ENCODE measurements at places on chromosomes 12 and 14. TPM values are rescaled to one million over a fixed set of nuclear protein-coding genes. Genes with fewer than 3 reads are reported as not detected.
A peak's percentile ranks its signal among the peaks of the same experiment; 100 is the strongest.

GRCh38 chr14:93269341-93270068 is 62.4 kb downstream of the UBR7 start:
- DNase-seq, result no peak
- no peak overlapping the region for H3K4me3 ChIP-seq
- no peaks in the 10 kb centered on the region for H3K4me1 ChIP-seq
- no peaks in the 10 kb centered on the region for H3K36me3 ChIP-seq
- no peak overlapping the region for H3K27ac ChIP-seq

DNA sequence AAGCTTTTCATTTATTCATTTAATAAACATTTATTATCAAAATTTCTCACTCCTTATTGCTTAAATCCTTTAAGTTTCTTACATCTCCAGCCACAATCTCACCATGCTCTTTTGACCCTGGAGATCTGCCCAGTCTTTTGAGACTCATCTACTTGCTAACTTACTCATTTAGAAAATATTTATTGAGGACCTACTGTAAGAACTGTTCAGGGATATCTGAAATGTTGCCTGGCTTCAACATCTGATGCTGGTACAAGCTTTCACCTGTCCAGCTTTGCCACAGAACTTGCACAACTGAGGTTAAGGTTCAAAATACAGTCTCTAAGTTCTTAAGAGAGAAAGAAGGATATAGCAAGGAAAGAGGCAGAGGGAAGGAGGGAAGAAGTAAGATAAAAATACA is 17.5 kb upstream of the GXYLT1 start:
- H3K4me3 ChIP-seq, result no peak overlapping the region
- no peak overlapping the region for H3K27ac ChIP-seq
- H3K4me1 ChIP-seq, result peaks cover 6% of the 10 kb centered on the region
- DNase-seq, result no peak
- H3K27me3 ChIP-seq, result no peaks in the 10 kb centered on the region
- peaks cover 8% of the 10 kb centered on the region for H3K36me3 ChIP-seq

GRCh38 chr14:68238976-68239375 is 419.4 kb downstream of the RAD51B start:
- no peak overlapping the region for H3K4me3 ChIP-seq
- no peaks in the 10 kb centered on the region for H3K36me3 ChIP-seq
- no peak for DNase-seq
- no peak overlapping the region for H3K27ac ChIP-seq
- H3K4me1 ChIP-seq, result peaks cover 27% of the 10 kb centered on the region

The SLC38A4 gene
- total RNA-seq, result 1.2 TPM

- H3K4me3 ChIP-seq, result no peak overlapping the region
- DNase-seq, result no peak
- no peaks in the 10 kb centered on the region for H3K4me1 ChIP-seq
- no peaks in the 10 kb centered on the region for H3K27me3 ChIP-seq
Measured at GRCh38 chr12:15852383-15852782, 29.8 kb upstream of the STRAP start.

DNA sequence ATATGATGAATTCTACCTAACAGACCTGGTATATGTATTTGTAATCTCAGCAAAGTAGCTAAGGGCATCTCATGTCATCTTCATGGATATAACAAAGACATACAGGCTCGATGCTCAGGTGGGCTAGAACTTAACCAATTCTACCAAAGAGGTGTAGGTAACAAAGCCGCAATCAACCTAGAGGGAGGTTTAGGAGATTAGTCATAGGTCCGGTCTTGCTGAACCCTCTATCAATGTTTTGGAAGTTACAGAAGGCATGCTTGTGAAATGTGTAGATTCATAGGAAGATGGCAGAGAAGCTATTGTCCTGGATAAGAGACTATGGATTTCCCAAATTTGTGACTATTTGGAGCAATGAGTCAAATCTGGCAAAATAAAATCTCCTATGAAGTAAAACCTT is 42.6 kb upstream of the SYCP3 start:
- H3K27me3 ChIP-seq, result no peaks in the 10 kb centered on the region
- H3K4me1 ChIP-seq, result no peaks in the 10 kb centered on the region
- H3K4me3 ChIP-seq, result no peak overlapping the region
- no peak overlapping the region for H3K27ac ChIP-seq
- peaks cover 6% of the 10 kb centered on the region for H3K36me3 ChIP-seq

- DNase-seq, result no peak
- H3K27me3 ChIP-seq, result no peaks in the 10 kb centered on the region
- H3K4me1 ChIP-seq, result no peaks in the 10 kb centered on the region
- H3K27ac ChIP-seq, result no peak overlapping the region
- H3K36me3 ChIP-seq, result no peaks in the 10 kb centered on the region
Measured at GRCh38 chr12:50772877-50773276, 9.0 kb downstream of the ATF1 start.

DNA sequence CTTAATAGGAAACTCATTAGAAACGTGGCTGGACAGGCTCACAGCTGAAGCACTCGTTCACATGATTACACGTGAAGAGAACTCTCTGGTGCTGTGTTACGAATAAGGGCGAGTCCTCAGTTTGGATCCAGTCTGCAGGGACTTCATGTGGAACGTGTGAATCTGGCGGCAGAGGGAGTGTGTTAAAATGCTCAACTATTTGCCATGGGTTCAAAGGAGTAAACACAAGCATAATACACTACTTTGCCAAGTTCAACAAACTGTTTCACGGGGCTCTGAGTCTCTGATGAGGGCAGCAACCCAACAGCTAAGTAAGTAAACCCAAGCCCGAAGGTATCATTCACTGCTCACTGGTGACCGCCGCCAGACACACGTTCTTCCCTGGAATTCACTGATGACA is 42.4 kb downstream of the NUAK1 start:
- H3K27me3 ChIP-seq, result no peaks in the 10 kb centered on the region
- no peaks in the 10 kb centered on the region for H3K36me3 ChIP-seq
- peaks cover 4% of the 10 kb centered on the region for H3K4me1 ChIP-seq
- peak; percentile 28 for DNase-seq

The NKX2-8 gene
- total RNA-seq, result 2.2 TPM

DNA sequence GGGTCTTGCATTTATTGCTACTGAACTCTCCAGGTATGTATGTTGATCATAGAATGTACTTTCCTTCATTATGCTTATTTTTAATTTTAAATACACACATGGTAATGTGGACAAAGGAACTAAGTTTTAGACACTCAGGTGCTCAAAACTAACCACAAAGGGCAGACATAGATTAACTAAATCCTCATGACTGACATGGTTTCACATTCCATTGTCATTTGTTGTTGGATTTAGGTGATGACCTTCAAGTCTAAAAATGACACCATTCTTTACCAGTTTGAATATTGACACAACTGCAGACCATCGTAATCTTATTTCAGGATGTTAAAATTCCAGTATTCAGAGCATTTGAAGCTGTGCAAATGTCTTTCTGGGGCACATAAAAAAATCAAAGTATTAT is 128.4 kb downstream of the BBS10 start:
- H3K4me1 ChIP-seq, result no peaks in the 10 kb centered on the region
- no peak for DNase-seq
- no peaks in the 10 kb centered on the region for H3K27me3 ChIP-seq
- H3K36me3 ChIP-seq, result no peaks in the 10 kb centered on the region

GRCh38 chr12:4221258-4221620 is 52.3 kb upstream of the CCND2 start:
- no peak for DNase-seq
- H3K27ac ChIP-seq, result no peak overlapping the region
- H3K4me3 ChIP-seq, result no peak overlapping the region
- H3K36me3 ChIP-seq, result no peaks in the 10 kb centered on the region
- H3K4me1 ChIP-seq, result no peaks in the 10 kb centered on the region

DNA sequence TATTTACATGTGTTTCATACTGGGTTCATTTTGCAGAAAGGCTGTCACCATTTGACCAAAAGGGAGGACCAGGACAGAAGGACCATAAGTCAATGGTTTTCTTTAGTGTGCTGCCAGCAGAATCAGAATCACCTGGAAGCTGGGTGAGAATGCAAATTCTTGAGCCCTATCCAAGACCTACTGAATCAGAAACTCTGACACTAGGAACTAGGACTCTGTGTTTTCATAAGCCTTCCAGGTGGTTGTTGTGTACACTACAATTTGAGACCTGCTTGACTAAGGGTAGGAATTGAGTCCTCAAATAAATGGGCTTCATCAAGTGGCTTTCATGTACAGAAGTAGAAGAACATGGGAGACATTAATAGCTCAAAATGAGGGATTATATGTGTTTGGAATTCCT is 32.2 kb downstream of the PDE6H start:
- H3K4me1 ChIP-seq, result peaks cover 22% of the 10 kb centered on the region
- no peaks in the 10 kb centered on the region for H3K27me3 ChIP-seq
- H3K27ac ChIP-seq, result peak overlapping the region; percentile 45
- H3K4me3 ChIP-seq, result no peak overlapping the region
- DNase-seq, result peak; percentile 35

The KLHDC1 gene
- 14.8 TPM for total RNA-seq

DNA sequence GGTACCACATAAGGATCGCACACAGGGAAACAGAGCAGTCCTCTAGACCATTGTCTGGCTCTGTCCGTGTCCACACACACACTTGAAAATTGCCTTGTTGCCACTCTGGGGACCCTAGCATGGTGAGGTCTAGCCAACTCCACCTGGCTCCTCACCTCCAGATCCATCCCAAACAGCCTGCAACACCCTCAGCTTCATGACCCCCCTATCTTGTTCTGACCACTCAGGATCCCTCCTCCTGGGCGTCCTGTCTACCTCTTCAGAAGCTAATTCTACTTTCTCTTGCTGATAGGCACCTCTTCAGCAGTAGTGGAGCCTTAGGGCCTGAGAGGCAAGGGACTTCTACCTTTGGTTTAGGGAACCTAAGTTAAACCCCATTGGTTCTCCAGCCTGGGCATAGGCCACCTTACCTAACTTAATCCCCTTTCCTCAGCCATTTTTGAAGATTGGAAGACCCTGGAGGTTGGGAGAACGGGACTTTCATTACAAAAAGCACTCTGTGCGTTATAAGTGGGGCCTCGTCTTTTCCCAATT is 697 bp upstream of the HOXC5 start:
- H3K27me3 ChIP-seq, result peaks cover 69% of the 10 kb centered on the region
- no peaks in the 10 kb centered on the region for H3K36me3 ChIP-seq
- H3K27ac ChIP-seq, result no peak overlapping the region
- no peak for DNase-seq
- H3K4me3 ChIP-seq, result no peak overlapping the region
- peaks cover 39% of the 10 kb centered on the region for H3K4me1 ChIP-seq

- DNase-seq, result no peak
- H3K27me3 ChIP-seq, result no peaks in the 10 kb centered on the region
- H3K4me1 ChIP-seq, result no peaks in the 10 kb centered on the region
- no peak overlapping the region for H3K4me3 ChIP-seq
- H3K27ac ChIP-seq, result no peak overlapping the region
Measured at GRCh38 chr14:55212634-55213033, 21.2 kb upstream of the DLGAP5 start.

DNA sequence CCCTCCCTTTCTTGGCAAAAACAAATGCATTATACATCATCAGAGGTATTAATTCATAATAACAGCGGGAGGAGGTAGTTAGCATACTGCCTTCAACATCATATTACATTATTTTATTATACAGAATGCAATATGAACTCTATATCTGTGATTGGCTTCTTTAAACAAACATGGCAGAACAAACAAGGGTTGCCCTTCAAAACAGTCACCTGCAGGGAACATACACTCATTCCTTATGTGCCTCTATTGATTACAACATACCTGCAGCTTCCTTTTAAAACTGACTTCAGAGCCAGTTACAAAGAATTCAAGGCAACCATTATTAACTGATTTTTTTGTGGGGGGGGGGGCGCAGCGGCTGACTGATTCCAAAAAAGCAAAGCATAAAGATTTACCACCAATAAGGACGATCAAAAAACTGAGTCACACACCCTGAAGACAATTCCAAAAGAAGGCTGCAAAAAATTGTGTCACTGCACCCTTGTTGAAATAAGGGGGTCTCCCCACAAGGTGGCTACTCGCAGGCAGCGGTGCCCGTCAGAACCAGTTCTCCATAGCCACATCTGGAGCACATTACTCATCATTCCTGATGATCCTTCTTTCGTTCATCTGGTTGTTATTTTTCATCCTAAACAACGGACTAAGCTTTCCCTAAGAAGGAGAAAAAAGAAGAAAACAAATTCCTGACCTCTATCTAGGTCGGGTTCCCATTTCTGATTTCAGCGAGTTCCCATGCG is 51.8 kb downstream of the SMUG1 start:
- no peak for DNase-seq
- H3K4me1 ChIP-seq, result peaks cover 13% of the 10 kb centered on the region
- H3K4me3 ChIP-seq, result no peak overlapping the region
- no peaks in the 10 kb centered on the region for H3K36me3 ChIP-seq
- H3K27ac ChIP-seq, result no peak overlapping the region
- peaks cover 4% of the 10 kb centered on the region for H3K27me3 ChIP-seq

DNA sequence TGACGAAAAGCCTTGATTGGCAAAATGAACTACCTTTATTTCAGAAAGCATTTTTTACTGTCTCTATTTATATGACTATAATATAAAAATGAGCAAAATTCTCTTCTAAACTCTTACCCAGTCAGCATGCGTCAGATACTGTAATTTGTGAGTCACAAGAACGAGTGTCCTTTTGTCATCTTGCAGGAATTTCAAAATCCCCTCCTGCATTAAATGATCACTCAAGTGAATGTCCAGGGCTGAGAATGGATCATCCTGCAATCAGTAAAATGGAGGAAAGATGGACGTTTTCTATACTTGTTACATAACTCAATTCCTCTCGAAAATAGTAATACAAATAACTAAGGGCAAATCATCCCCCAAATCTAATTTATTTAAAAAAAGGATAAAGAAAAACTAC is 77.7 kb upstream of the KCNJ8 start:
- no peaks in the 10 kb centered on the region for H3K27me3 ChIP-seq
- no peaks in the 10 kb centered on the region for H3K36me3 ChIP-seq
- no peaks in the 10 kb centered on the region for H3K4me1 ChIP-seq
- no peak overlapping the region for H3K27ac ChIP-seq
- DNase-seq, result no peak

DNA sequence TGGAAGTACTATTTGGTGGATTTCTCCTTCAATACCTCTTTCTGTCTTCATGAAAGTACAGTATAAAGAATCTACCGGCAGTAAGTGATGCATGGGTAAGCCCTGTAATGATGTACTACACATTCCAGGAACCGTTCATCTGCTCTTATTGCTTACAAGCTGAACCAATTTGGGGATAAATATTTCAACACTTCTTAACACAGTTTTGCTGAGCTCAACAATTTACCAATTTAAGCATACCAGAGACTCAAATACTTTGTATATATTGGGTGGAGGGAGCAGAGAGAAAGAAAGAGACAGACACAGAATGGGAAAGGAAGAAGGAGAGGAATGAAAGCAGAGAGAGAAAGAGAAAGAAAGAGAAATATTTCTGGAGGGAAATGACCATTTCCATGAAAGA is 821.1 kb upstream of the FLRT2 start:
- DNase-seq, result peak; percentile 8
- no peaks in the 10 kb centered on the region for H3K36me3 ChIP-seq
- H3K4me1 ChIP-seq, result no peaks in the 10 kb centered on the region
- peak overlapping the region; percentile 4 for H3K27ac ChIP-seq

GRCh38 chr12:53990311-53991076 is 5.5 kb downstream of the HOXC10 start:
- peaks cover 16% of the 10 kb centered on the region for H3K4me1 ChIP-seq
- peaks cover 87% of the 10 kb centered on the region for H3K27me3 ChIP-seq

- no peak overlapping the region for H3K4me3 ChIP-seq
- no peaks in the 10 kb centered on the region for H3K36me3 ChIP-seq
Measured at GRCh38 chr14:102234331-102235264, 70.4 kb downstream of the MOK start.

The RNASE3 gene
- not detected for total RNA-seq
